C1 segment of cervical spinal cord (tissue), 14 donors: ENCODE measurements at places on chromosomes 16 and 17.

DNA sequence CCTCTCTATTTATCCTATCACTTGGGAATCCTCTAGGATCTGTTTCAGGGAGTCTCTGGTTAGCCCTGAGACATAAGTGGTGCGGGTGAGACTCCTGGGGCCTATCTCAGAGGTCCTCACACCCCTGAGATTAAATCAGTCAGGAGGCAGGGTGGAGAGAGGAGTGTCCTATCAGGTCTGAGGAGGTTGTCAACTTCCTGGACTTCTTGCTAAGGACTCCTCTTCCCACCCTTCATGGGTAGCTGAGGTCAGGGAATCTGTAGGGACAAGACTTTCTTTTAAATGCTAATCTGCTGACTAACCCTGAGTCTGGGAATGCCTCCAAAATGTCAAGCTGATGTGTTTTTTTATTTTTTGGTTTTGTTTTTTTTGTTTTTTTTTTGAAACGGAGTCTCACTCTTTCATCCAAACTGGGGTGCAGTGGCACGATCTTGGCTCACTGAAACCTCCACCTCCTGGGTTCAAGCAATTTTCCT is 6.6 kb upstream of the ARMC5 start:
- no peak for DNase-seq

- DNase-seq, result no peak
Observed at GRCh38 chr16:35628976-35629375, 2169.6 kb downstream of the TP53TG3F start.

DNA sequence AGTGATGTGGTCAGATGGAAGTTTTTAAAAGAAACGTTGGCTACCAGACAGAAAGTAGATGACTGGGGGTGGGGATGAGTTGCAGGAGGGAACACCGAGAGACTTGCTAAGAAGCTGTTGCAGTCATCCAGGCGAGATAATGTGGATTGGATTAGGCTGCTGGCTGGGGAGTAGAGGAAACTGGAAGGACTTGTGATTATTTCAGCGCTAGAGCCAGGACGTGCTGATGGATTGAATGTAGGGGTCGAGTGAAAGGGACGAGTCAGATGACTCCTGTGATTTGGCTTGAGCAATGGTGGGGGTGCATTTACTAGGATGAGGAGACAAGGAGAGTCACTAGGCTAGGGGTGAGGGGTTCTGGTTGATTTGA is 88.5 kb downstream of the CLEC16A start:
- no peak for DNase-seq

- no peak for DNase-seq
Observed at GRCh38 chr17:71937914-71938313, 182.9 kb upstream of the SOX9 start.

DNA sequence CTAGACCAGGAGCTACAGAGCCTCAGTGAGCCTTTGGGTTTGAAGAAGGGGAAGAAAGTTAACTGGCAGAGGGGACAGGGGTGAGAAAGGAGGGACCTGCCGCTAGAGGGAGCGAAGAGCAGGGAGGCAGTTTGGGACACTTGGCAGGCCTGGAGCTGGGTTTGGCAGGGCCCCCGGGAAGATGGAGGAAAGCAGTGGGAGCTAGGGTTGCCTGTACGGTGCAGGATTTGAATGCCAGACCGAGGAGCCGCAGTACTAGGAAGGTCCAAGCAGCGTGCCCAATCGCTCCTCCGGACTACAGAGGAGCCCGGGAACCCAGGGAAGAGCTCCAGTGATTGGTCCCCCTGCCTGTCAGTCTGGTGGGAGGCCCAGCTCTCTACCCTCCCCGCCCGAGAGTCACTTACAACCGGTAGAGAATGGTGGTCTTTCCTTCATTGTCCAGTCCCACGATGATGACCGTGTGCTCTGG is 1.3 kb downstream of the ARL5C start:
- DNase-seq, result peak; percentile 68

DNA sequence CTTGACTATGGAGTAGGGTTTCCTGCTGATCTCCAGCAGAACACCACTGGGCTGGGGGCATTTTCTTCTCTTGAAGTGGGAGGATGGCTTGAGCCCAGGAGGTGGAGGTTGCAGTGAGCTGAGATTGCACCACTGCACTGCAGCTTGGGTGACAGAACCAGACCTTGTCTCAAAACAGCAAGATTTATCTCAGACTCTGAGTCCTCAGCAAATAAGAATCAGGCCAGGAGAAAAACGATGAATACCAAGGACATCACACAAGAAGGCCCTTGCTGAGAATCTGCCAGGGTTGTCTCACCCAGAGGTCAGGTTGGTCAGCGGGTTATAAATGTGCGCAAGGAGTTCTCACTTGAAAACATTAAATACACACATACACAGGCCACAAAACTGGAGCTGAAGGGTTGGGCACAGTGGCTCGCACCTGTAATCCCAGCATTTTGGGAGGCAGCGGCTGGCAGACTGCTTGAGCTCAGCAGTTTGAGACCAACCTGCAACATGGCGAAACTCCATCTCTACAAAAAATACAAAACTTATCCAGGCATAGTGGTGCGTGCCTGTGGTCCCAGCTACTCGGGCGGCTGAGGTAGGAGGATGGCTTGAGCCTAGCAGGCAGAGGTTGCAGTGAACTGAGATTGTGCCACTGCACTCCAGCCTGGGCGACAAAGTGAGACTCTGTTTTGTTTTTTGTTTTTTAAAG is 7.7 kb downstream of the MXRA7 start:
- DNase-seq, result no peak

GRCh38 chr17:73546114-73546513 is 98.1 kb downstream of the SDK2 start:
- DNase-seq, result no peak

GRCh38 chr16:31466381-31466841 is 5.5 kb upstream of the TGFB1I1 start:
- DNase-seq, result no peak

DNA sequence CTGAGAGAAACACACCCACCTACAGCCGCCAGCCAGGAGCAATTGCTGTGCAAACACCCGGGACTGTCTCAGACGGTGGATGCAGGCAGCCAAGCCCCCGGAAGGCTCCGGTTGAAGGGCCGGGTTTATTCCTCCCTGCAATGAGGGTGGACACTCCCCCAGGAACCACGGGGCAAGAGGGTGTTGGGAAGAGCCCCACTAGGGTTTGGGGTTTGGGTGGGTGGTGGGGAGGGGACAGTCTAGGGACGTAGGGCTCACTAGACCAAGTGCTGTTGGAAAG is 19.2 kb downstream of the JPH3 start:
- no peak for DNase-seq

DNA sequence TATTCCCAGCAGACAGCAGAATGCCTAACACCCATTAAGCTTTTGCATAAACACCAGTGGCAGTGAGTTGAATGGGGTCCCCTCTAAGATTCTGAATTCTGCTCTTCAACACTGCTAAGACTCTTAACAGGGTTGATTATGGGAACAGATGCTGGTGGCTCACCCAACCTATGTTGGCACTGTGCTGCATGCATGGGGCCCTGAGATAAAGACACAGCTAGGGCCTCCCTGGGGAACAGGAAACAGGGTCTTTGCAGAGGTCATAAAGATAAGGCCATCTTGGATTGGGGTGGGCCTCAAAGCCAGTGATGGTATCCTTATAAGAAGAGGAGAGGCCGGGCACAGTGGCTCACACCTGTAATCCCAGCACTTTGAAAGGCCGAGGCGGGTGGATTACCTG is 190.8 kb downstream of the SLC39A11 start:
- DNase-seq, result no peak

GRCh38 chr17:63425483-63425882 is 20.6 kb downstream of the CYB561 start:
- DNase-seq, result peak; percentile 43

- DNase-seq, result peak; percentile 38
Observed at GRCh38 chr17:67491009-67491680, 114.1 kb downstream of the PITPNC1 start.

- no peak for DNase-seq
Observed at GRCh38 chr16:30187556-30187865, 4.1 kb downstream of the CORO1A start.

GRCh38 chr16:68492543-68493411 is 44.5 kb upstream of the SMPD3 start:
- DNase-seq, result no peak

DNA sequence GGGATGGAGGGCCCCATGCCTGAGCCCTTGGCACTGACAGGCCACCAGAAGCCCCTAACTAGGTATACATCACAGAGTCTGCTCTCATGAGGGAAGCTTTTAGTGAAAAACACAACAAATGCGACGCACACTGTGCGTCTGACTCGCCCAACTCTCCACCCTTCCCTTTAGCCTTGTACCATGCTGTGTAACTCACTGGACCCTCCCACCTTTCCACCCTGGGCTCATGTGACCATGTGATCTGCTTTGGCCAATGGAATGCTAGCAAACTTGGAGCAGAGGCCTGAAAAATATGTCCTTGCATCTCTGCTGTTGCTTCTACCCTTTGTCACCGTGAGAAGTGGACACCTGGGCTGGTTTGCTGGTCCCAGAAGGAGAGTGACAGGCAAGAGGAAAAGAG is 21.6 kb downstream of the TK2 start:
- DNase-seq, result no peak

DNA sequence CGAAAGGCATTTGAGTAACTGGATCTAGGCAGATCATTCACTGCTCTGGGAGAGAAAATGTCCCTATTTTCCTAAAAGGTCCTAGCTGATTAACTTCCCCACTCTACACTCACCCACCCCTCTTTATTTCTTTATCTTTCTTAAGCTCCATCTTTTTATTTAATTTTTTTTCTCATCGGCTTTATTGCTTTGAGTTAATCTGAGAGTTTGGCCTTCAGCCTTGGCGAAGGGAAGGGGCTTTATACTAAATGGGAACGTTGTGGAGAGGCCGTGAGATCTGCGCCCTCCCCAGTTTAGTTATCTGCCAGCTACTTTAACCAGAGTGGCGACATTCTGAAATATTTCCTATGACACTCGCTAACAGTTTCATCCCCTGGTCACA is 882 bp upstream of the TOX3 start:
- DNase-seq, result no peak

DNA sequence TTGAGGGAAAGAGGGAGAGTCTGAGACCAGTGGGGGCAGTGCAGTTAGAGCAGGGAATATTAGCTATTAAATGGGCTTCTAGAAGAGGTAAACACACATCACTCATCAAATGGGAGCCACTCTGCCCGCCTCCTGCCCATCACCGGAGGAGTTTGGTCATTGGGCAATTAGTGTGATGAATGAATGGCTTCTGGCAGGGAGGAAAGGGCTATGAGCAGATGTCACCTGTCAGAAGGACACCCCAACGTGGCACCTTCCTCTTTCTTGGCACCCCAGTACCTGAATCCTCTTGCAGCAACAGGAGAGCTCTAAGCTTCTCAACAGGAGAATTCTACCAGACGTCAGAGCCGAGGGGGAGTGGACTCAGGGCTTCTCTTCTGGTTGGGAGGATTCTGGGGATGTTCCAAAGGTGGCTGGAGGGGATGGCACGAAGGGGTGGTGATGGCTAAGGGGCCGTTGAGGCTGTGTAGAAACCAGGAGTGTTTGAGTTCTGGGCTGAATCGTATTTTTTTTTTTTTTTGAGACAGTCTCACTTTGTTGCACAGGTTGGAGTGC is 11.0 kb downstream of the C1QTNF1 start:
- no peak for DNase-seq

DNA sequence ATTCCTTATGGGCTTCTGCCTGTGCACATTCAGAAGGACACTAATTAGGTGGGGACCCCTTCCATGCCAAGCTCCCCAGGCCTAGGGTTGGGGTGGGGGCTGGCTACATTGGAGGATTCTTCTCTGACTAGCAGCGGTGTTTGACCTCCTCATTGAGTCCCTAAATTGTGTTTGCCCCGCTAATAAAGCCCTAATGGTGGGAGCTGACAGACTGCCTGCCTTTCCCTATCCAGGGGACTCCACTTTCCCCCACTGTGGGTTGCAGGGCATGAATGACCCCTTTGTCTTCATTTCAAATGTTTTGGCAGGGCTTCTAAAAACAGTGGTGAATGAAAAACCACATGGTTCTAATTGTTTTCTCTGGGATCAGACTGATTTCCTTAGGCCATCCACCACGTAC is 476.8 kb upstream of the CDH11 start:
- no peak for DNase-seq

GRCh38 chr16:47848421-47849109 is 307.2 kb downstream of the ABCC12 start:
- DNase-seq, result no peak

GRCh38 chr16:56607109-56607618 is 1.2 kb upstream of the MT2A start:
- no peak for DNase-seq

DNA sequence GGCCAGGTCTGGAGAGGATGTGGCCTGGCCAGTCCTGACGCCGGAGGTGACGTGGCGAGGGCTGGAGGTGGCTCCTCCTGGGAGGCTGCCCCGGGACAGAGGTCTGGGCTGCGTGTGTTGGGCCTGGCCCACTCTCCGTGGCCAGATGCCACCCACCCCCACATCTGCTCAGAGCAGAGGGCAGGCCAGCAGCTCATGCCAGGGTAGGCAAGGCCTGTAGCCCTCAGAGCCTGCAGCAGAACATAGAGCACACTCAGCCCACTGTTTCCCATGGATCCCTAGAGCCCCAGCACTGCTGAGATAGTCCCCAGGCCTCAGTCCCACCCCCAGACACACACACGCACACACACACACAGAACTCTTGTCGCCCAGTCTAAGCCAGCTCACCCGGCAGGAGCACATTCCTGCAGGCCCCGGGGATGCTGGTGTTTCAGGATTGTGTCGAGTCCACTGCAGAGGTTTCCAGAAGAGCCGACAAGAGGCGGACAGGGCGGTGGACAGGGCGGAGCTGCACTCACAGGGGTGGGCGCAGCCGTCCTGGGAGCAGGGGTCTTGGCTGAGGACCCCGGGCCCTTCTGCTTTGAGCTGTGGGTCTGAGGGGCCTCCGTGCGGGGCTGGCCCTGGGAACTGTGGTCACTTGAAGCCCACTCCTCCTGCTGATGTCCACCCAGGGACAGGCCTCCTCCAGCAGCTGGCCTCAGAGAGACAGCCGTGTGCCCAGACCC is 33.4 kb downstream of the SOX8 start:
- DNase-seq, result no peak

- no peak for DNase-seq
Observed at GRCh38 chr16:5463820-5464219, 366.2 kb upstream of the EEF2KMT start.

- DNase-seq, result no peak
Observed at GRCh38 chr17:38628441-38628840, 22.7 kb upstream of the SRCIN1 start.

- DNase-seq, result peak; percentile 8
Observed at GRCh38 chr17:7184091-7184488, 4.9 kb upstream of the ASGR1 start.

GRCh38 chr16:85616607-85617321 is 3.6 kb downstream of the GSE1 start:
- DNase-seq, result peak; percentile 63

GRCh38 chr17:79438058-79438457 is 172.8 kb downstream of the RBFOX3 start:
- DNase-seq, result no peak

GRCh38 chr17:45757431-45758218 is 26.5 kb upstream of the CRHR1 start:
- DNase-seq, result no peak

GRCh38 chr16:29645694-29646187 is 17.3 kb upstream of the SPN start:
- no peak for DNase-seq
